ENCODE measurements at places on chromosomes 1 and 21.

DNA sequence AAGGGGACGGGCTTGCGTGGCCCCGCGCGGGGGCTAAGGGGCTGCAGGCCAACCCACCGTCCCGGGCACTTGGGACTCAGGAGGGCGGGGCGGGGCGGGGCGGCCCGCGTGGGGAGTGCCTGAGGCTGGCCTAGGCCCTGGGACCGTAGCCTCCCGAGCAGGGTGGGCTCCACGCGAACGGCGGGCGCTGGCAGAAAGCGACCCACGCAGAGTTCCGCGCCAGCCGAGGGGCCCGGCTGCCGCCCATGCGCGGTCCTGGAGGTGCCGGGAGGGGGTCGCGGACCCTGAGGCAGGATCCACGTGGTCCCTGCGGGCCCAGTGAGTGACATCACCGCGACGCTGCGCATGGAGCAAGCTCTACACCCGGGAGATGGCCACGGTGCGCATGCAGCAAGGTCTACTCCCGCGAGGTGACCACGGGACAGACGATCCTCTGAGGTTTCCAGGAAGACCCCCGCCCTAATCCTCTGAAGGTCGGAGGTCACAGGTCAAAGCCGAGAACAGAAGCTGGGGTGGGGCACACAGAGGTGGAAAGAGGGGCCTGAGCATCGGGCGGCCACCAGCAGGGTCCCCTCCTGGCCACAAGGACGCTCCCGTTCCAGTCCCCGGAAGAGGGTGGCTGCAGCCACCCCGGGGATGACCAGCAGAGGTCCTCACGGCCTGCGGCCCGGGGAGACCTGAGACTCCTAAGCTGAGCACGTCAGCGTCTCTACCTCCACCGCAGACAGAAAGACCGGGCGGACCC is 13.5 kb upstream of the SLC19A1 start:
- DNase-seq = peak; percentile 96

DNA sequence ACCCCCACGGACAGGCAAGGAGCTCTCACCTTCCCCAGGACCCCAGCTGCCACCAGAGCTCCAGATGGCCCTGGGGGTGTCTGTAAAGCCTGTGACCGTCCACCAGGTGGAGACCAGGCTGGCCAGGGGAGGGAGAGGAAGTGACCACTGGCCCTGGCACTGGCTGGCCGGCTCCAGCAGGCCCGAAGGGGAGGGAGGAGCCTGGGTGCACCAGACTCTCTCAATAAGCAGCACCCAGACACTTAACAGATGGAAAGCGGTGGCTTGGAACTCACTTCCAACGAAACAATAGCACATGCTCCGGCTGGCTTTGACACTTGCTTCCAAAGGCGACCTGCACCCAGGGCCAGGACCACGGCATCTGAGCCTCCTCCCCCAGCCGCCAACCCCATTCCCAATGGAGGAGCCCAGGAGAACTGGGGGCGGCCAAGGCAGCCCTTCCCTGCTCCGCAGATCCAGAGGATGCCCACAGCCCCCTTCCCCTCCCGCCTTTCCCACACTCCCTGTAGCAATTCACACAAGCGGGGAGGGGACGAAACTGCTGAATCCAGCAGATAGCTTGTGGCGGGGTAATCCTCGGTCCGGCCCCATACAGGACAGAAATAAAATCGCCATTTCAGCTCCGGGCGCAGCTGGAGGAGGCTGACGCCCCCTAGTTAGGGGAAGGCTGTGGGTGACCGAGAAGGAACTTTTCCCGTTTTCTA is 742 bp upstream of the PDE9A start:
- peak; percentile 76 for DNase-seq

GRCh38 chr1:87017998-87018672 is 103.7 kb downstream of the HS2ST1 start:
- no peak for DNase-seq

GRCh38 chr1:170734412-170735175 is 70.7 kb downstream of the PRRX1 start:
- DNase-seq = peak; percentile 13

DNA sequence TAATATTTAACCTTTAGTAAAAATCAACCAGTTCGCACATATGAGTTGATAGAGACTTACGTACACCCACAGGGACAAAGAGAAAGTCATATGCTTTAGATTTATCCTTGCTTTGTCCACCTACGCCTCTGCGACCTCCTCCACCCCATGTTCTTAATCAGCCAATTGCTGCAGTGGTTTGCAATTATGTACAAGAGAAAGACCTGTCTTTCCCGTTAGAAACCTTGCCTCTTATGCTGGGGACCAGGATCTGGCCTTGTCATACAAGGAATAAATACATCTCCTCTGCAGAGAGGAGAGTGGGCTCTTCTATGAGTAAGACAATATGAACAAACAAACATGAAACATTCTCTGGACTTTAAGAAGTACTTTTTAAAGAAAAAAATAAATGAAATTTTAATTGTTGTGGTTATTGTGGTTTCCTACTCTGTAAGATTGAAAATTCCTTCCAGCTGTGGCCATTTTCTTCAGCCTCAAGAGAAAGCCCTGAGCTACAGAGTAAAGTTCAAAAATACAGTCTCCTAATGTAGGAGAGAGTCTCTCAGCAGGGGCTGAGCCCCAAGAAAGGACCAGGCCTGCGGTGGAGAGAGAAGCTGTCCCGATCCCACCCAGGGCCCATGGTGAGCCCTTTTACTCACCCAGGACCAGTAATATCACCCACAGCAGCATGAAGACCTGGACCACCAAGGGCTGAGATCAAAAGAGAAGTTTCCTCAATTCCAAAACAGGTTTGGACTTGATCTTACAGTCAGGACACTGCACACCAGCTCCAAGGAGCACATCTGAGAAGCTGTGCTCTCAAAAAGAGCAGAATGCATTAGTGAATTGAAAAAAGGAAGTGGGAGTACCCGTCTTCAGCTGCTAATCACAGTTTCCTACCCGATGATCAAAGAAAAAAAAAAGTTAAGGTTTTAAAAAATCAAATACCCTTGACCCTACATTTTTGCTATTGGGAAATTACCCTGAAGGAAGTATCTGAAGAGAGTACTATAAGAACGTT is at the start of gene FCRL5:
Gene FCRL5 (minus strand): TSS at position 822 of the 1,000 bp plus-strand sequence. CDS start 153 bp downstream, at position 669.
- no peak for DNase-seq

DNA sequence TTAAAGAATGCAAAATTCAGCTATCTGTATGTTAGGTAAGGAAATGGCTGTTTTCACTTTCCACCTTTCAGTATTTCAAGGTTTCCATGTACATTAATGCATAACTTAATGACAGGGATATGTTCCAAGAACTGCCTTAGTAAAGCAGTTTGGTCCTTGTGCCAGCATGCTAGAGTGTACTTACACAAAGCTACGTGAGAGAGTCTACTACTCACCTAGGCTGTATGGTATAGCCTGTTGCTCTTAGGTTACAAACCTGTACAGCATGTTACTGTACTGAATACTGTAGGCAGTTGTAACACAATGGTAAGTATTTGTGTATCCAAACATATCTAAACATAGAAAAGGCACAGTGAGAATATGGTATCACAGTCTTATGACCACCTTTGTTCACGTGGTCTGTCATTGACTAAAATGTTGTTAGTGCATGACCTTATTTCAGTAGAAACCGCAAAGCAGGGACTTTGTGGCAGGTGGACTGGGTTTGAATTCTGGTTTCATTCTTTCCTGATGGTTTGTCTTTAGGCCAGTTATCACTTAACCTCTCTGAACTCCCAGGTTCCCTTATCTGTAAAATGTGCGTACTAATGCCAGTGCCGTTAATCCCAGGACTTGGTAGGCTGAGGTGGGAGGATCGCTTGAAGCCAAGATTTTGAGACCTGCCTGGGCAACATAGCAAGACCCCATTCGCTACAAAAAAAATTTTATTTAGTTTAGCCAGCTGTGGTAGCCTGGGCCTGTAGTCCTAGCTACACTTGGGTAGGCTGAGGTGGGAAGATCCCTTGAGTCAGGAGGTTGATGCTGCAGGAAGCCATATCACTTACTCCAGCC is 4.9 kb downstream of the SMYD2 start:
- no peak for DNase-seq

GRCh38 chr1:64505944-64506655 is 36.2 kb downstream of the CACHD1 start:
- peak; percentile 64 for DNase-seq

DNA sequence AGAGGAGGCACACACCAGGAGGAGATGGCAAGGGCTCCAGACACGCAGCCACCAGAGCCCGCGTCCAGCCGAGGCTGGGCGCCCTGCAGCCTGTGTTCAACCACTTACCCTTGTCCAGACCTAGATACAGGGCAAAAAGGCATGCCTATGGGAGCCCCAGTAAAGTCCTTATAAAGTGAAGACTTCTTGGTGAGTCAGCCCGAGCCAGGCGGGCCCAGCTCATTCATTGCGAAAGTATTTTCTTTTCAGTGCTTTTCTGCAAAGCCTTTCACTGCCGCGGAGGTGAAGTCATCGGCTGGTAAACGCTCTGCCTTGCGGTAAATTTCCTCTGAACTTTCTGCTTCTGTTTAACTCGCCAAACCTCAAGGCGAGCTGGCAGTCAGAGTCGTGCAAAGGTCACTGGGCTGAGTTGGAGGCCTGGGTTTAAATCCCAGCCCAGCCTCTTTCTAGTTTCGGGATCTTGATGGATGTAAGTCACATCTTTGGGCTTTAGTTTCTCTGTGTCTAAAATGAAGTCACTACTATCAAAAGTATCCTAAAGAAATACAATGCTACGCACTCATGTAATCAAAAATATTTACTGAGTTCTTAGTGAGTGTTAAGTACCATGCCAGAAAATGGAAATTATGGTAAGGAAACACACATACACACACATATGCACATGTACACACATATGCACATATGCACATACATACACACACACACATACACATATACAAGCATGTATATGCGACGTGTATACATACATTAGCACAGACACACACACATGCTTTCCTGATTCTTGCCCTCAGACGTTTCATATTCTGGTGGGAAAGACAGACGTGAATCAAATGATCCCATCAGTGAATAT is 54.7 kb upstream of the IFFO2 start:
- peak; percentile 94 for DNase-seq

DNA sequence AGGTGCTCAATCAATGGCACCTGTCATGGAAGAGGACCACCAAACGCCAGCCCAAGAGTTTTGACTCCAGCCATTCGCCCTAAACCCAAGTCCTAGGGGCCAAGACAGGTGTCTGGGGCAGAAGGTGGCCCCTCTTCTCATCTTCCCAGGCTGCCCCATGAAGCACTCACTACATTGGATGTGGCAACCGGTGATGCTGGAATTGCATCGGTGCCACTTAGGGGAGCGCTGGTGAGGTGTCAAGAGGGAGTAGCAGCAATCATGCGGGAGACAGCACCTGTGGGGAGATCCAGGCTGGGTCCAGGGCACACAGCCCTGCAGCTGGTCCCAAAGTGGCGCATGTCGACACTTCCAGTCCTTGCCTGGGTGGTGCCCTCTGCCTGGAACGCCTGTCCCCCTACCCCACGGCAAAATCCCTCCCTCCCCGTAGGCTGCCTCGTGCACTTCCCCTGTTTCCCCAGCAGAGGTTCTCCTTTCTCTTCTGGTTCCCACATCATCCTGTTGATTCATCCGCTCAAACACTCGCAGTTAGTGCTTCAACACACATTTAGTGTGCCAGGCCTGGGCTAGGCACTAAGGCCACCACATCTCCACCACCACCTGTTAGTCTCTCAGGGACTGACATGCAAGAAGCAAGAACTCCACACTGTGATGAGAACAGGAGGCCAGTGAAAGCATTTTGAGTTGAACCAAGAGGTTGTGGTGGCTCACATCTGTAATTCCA is 18.5 kb downstream of the PLA2G2D start:
- peak; percentile 82 for DNase-seq

DNA sequence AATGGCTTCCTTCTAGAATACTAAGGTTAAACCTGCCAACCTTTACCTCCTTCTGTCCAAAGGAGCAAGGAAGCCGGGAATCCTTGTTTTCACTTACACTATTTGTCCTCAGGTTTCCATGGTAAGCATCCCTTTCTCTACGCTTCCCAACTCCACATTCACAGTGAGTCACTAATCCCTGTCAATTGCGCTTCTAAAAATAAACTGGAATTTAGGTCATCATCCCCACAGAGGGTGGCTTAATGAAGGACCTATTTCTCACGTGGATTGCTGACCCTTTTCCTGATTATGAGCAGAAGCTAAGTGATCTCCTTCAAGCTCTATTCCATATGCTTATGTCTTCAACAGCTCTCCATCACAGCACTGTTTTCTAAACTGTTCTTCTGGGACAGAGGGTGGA is 39.9 kb upstream of the ABCA4 start:
- DNase-seq = peak; percentile 86

DNA sequence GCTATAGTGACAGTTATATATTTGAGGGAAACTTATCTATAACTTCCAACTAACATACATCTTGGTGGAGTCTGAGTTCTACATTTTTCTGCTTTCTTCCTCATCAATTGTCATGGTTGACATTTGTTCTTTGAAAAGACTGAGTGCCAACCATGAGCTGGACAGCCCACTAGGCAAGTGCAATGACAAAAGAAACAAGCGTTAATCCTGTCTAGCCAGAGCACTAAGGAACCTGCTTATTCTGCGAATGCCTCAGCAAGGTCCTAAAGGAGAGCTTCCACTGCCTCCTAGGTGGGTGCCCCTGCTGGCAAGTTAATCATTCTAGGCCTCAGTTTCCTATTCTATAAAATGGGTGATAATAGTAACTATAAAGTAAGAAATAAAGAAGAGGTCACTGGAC is 44.8 kb downstream of the IRF2BP2 start:
- no peak for DNase-seq

DNA sequence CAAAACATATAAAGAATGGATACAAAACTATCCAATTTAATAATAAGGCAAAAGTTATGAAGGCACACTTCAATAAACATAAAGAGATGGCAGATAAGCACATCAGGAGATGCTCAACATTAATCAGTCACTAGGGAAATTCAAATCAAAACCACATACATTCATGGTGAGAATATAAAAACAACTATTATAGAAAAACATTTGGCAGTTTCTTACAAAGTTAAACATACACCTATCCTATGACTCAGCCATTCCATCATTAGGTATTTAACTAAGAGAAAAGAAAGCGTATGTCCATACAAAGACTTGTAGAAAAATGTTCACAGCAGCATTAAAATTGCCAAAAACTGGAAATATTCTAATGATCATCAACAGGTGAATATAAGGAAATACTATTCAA is 44.3 kb downstream of the KIFAP3 start:
- DNase-seq = no peak

GRCh38 chr1:228064296-228064695 is 18.2 kb upstream of the ARF1 start:
- no peak for DNase-seq

DNA sequence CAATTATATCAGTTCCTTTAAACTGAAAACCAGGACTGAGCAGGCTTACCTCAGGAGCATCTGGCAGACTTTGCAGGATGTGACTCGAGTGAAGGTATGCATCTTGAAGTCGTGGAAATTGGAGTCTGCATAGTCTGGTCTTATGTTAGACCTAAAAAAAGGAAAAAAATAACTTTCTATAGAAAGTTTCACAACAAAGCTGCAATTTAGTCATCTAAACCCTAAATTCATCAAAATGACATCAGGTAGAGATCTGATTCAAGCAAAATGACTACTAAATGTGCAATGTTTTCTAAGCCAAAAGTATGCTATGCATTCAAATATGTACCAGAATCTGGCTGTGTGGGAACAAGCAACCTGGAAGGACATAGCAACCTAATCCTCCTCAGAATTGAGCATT is 260.1 kb downstream of the VAV3 start:
- DNase-seq = no peak

- DNase-seq = peak; percentile 76
Measured at GRCh38 chr1:99264201-99265021, at the start of gene PLPPR4. TSS of gene PLPPR4 (plus strand) at chr1:99264492. CDS start at chr1:99264594, 102 bp downstream.
